Skeletal muscle cell (primary cell): ENCODE measurements at places on chromosomes 13 and 19.

DNA sequence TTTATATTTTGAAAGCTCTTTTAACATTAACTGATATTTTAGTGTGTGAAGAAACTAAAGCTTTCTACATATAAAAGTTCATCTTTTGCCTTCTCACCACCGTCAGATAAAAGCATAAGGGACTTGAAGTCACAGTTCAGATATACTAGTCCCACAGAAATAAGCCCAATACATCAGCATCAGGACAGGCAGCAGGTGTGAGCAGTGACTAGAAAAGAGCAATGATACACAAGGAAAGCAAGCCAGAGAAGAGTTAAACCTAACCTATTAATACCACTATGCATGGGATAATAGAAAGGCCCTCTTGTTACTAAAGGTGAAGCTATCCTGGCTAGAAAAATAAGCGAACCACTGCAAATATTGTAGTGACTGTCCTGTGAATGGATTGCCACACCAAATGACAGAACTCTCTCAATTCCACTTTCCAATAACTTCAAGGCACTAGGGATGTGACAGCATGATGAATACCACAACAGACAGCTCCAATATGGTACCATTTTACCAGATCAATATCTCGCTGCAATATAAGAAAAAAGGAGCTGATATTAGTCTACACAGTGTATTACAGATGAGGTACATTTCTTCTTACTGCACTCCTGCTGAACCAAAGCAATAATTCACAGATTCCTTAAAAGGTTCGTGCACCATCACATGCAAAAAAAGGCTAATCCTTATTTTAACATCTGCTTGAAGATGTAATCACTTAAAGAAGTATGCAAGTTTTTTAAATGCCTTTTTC, 114.1 kb downstream of the DACH1 start:
- no peak for DNase-seq

- DNase-seq: no peak
Measured at GRCh38 chr19:18869023-18869618, 26.8 kb downstream of the CERS1 start.

DNA sequence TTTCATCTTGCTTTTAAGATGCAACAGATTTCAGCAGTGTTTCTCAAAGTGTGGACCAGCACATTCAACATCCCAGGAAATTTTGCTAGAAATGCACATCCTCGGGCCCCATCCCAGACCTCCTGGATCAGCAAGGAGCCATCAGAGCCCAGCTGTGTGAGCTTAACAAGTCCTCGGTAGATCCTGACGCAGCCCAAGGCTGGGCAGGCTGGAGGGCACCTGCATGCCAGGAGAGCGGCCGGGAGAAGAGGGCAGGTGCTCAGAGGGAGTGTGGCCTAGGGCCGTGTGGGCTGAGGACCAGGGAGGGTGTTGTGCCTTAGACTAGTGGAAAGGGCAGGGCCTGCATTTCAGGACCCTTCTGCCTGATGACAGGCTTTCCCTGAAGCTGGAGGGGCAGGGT, 2.2 kb upstream of the MCF2L start:
- no peak for DNase-seq

DNA sequence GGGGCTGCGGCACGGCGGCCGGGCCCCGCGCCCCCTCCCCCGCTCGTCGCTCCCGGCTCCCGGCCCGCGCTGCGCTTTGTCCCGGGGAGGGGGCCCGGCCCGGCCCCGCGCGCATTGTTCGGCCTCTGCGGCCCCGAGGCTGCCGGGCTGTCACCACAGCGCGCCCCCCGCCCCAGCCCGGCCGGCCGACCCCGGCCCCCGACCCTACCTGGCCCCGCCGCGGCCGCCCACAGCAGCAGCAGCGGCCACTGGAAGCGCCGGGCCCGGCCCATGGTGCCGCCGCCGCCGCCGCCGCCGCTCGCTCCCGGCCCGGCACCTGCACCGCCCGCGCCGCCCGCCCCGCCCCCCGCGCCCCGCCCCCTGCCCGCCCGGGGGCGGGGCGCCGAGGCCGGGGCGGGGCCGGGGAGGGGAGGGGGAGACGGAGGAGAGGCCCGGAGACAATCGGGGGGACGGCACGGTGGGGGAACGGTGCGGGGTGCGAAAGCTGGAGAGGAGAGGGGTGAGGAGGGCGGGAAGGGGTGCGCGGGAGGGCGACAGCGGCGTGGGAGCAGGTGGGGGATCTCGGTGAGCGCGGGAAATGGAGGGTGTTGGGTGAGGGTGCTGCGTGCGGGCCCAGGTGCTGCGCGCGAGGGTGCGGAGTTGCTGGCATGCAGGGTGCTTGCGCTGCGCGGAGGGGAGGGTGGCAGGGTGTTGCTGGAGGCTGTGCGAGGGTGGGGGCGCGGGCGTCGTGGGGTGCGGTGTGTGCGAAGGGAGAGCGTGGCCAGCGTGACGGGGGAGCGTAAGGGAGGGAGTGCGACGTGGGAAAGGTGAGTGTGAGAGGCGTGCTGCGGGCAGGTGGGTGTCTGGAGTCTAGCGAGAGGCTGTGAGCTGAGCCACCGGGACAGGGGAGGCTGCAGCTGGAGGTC, at the start of gene CADM4:
TSS of gene CADM4 (minus strand) at position 332 of the 905 bp plus-strand sequence. CDS start at position 272, 60 bp downstream.
- no peak for DNase-seq

GRCh38 chr19:1062387-1063029, 4.5 kb upstream of the ARHGAP45 start:
- DNase-seq: no peak

GRCh38 chr13:71218960-71219359, 648.0 kb downstream of the DACH1 start:
- DNase-seq: no peak

DNA sequence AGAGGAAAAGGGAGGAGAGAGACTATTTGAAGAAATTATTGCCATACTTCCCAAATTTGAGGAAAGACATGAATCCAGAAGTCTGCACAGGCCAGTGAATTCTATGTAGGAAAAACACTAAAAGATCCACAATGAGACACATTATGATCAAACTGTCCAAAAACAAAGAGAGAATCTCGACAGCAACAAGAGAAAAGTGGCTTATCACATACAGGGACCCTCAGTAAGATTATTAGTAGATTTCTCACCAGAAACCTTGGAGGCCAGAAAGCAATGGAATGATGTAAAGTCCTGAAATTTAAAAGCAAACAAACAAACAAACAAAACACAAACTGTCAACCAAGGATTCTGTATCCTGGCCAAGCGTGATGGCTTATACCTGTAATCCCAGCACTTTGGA, 55.7 kb upstream of the IL17D start:
- no peak for DNase-seq

DNA sequence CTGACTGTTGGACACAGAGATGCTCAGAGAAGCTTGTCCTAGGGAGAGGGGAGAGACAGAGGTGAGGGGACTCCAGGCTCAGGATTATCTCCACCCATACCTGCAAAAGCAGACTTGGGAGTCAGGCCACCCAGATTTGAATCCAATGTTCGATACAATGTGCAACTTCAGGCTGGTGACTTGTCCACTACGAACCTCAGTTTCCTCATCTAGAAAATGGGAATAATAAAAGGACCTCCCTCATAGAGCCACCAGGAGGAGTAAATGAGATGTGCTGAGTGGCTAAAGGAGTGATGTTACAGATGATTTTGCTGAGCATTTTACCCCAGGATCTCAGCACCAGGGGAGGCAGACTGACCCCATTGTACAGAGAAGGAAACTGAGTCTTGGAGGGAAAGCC, 25.0 kb downstream of the PRKD2 start:
- no peak for DNase-seq

- DNase-seq: peak; percentile 23
Measured at GRCh38 chr19:372306-372890, 27.8 kb upstream of the MIER2 start.
